ENCODE measurements at places on chromosomes 2 and 18.

- no peak for DNase-seq
Measured at GRCh38 chr18:23648940-23649607, 13.6 kb downstream of the ANKRD29 start.

DNA sequence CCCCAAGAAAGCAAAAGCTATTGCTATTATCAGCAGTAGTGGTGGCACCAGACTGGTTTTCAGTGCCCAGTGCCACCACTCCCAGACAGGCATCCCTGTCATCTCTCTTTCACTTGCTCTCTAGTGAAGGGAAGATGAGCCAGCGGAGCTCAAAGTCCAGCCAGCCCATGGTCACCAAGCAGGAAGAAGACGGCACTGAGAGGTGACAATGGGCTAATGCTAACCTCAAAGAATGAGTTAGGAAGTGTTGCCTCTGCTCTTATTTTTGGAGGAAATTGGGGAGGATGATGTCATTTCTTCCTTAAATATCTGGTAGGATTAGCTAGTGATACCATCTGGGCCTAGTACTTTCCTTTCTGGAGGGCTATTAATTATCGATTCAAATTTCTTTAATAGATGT, 1.7 kb downstream of the SP140 start:
- DNase-seq, result no peak

DNA sequence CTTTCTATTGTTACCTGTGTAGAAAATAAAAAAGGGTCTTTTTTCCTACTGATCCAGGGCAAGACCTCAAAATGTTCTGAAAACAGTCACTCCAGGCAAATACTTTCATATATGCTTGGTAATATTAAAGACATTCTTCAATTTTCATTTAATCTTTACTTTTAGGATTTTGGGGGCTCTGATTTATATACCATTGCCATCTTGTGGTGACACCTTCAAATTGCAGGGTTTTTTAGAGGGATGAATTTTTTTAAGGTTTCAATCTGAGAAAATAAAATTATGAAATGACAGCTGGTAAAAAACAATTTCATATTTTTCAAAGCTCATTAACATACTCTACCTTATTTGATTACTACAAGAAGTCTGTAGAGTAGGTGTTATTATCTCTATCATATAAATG, 26.8 kb downstream of the MAPK4 start:
- no peak for DNase-seq

- no peak for DNase-seq
Measured at GRCh38 chr2:234146087-234146826, 95.8 kb downstream of the SPP2 start.

DNA sequence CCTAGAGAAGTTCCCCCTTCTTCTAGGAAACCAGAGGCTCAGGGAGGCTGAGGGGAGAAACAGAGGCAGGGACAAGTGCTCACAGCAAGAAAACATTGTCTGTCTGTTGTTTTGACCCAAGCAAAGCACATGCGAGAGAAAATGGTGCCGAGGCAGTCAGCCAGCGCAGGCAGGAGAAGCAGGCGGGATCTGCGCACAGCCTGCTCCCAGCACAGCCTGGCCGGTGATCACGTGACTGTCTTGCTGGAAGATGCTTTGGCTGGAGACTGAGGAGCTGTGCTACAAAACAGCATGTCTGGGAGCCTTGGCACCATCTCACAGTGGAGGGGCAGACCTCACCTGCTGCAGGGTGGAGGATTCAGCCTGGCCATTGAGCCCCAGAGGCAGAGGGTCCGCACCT, 93.7 kb upstream of the MYCN start:
- no peak for DNase-seq

- no peak for DNase-seq
Measured at GRCh38 chr2:6224267-6224666, 532.1 kb downstream of the SOX11 start.

GRCh38 chr2:169707626-169708025, 13.4 kb downstream of the PHOSPHO2 start:
- DNase-seq, result no peak

DNA sequence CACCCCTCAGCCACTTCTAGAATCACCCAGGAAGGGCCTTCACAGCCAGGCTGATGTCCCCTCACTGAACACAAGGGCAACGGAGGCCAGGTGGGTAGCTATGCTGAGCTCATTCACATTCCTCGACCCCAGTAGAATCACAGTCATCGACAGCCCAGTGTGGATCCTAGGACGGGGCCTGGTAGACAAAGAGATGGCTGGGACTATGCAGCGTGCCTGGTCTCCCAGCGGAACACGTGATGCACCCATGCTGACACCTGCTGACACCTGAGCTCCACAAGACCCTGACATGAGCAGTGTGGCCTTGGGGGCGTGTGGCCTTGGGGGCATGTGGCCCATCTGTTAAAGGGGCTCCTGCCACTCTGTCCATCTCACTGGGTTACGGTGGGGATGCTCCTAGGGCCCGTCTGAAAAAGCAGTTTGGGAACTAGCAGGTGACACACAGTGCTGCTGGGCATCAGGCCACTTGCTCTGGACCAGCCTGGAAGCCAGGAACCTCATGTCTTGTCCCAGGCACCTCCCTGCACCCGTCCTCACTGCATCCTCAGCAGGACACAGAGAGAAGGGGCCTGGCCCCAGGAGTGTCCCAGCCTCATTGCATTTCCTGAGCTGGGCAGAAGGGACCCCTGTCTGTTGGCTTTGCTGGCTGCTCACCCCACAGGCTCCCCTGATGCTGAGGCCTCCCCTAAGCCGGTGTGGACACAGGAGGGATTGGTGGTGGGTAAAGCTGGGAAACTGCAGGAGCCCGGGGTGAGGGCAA, 9.7 kb downstream of the ECEL1 start:
- no peak for DNase-seq

GRCh38 chr2:230774348-230774951, 61.8 kb downstream of the CAB39 start:
- no peak for DNase-seq

DNA sequence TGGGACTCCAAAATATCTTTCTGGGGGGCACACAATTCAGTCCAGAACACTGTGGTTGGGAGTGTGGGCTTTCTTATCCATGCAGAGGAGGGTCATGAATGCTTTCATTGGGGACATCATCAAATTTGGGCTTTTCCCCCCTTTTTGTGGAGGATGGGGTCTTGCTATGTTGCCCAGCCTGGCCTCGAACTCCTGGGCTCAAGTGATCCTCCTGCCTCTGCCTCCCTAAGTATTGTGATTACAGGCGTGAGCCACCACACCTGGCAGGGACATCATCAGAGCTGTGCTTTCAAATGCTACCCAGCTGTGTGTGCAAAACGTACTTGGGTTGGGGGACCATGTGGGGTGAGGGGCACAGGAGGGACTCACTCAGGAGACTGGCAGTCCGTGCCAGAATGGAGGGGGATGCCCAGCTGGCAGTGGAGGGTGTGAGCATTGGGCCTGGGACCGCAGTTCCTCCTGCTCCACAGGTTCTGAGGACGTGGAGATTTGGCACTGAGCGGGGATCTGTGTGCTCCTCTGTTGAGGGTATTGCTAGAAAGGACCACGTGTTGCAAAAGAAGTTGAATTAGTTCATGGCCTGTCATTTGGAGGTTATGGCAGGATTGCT, 24.4 kb downstream of the EMILIN2 start:
- DNase-seq, result no peak

GRCh38 chr2:228799208-228799588, 471.9 kb downstream of the PID1 start:
- DNase-seq, result no peak

GRCh38 chr2:207825978-207826377, 56.3 kb upstream of the FZD5 start:
- no peak for DNase-seq

- peak; percentile 34 for DNase-seq
Measured at GRCh38 chr18:49072524-49072934, 121.8 kb upstream of the SMAD7 start.

- DNase-seq, result no peak
Measured at GRCh38 chr18:55048892-55049291, 89.6 kb upstream of the CCDC68 start.

- no peak for DNase-seq
Measured at GRCh38 chr18:55265130-55265675, 305.9 kb upstream of the CCDC68 start.

DNA sequence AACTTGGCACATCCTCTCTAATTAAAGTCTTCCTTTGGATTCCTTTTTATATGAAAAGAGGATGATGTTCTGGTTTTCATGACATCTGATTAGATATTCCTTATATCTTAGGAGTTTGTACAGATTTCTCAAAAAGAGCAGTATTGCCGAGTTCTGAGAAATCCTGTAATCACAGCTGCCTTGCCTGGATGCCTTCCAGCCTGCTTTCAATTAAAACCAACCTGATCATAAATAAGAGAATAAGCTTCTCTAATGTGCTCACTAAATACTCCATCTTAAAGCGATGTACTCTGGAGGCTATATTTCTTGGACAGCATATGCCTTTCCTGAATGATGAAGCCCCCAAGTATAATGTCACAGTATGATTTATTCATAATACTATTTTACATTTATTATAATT, 1203.8 kb upstream of the PIK3C3 start:
- DNase-seq, result no peak

DNA sequence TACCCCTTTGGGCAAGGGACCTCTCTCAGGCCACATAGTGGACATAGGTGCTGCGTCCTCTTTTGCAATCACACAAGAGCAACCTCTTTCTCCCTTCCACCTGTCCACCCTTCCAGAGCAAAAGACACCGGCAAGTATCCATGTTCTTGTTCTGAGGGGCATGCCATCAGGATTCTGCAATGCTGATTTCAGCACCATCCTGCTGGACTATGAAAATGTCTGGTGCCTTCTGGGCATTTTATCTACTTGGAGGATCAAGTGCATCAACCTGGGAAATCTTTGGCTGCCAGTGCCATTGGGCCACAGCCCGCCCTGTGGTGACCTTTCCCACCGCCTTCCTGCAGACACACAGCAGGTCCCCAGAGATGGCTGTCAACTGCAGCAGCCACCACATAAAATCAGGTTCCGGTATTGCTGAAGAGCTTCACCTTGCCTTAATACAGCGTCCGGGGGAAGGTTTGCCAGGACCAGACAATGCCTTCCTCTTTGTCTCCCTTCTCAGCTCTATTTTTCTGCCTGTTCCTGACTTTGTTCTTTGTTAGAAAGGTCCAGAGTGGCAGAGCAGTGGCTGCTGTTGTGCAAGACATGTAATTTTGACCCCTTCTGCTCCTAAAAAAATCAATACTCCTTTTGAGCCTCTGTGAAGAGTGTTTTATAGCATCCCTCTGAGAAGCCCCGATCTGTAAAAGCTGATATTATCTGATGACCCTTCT, 18.5 kb upstream of the BOD1L2 start:
- no peak for DNase-seq

DNA sequence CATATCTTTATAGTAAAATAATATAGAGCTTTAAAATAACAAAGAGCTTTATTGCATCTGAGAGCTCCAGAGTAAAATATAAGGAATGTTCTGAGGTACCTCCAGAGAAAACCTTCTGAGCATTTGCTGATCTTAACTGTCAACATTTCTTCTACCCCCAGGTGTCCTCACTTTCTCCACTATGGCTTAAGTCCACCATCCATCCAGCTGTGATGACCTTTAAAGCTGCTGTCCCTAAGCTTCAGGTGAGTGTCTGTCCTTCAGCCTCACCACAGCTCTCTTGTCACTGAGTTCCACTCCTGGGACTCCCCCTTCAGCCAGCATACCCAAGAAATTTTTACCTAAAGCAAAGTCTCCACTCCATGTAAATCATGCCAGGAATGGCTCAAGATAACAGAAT, 137.9 kb downstream of the MYO5B start:
- no peak for DNase-seq

GRCh38 chr18:76668546-76668945, 153.8 kb upstream of the ZNF236 start:
- no peak for DNase-seq

- no peak for DNase-seq
Measured at GRCh38 chr2:37555457-37555856, 116.0 kb downstream of the CDC42EP3 start.

DNA sequence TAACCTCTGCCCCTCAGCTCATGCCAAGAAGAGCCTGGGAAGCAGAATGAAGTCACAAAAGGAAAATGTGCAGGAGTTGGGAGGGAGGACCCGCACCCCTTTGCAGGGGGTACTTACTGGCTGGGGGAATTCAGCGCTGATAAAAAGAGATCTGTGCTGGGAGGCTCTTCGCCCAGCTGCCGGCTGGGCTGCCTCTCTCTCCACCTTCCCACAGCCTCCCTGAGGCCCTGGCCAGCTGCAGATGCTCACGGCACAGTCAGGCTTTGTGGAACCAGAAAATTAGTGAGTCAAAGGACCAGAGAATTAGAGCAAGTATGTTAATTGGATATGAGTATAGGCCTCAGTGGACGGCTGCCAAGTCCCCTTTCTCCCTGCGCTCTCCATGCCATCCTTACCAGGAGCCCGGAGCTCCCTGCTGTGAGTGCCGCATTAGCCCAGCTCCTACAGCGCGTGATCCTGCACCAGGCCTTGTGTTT, 181.7 kb upstream of the SH3BP4 start:
- peak; percentile 95 for DNase-seq

DNA sequence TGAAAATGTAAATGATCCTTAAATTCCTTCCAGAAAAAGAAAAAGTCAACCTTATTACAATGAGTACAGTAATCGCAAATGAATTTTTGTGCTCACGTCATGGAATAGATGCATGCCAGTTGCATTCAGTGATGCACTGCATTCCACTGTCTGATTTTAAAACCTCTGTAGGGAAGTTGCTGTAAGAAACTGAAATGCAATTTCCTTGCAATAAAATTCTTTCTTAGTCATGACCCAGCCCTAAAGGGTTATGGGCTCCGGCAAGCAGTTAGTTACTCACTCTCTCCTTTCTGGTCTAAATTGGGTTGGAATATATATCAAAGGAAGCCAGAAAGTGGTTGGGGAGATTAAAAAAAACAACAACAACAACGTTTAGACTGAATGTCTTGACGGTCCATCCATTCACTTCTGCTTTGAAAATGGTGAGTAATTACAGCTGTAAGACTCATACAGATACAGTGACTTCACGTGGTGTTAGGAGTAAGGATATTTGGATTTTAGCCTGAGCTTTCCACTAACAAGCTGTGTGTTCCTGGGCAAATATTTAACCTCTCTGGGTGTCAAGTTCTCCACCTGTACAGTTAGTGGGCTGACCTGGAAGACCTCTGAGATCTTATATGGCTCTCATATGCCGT, 8.6 kb upstream of the RND3 start:
- DNase-seq, result no peak

Data from lung (tissue), 17 donors.